ENCODE measurements at places on chromosomes 4 and X.

- DNase-seq: no peak
These were observed 22.0 kb downstream of the PPEF2 start for GRCh38 chr4:75880278-75880677.

- DNase-seq: no peak
These were observed 8.7 kb upstream of the PDHA2 start for GRCh38 chr4:95831166-95831565.

DNA sequence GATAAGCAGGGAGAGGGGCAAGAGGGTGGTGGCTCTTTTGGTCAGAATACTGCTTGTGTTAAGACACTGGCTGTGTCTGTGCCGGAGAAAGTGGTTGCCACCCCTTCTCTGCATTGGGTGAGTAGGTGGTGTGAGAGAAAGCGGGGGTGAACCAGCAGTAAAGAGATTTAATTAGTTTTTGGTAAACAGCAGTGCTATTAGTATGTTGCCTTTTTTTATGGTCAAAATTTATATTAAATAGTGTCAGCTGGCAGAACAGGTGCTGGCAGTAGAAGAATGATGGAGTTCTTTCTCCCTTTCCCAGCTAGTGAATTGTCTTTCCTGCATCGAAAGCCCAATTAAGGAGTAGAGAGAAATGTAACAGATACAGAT, 181.6 kb downstream of the LARP7 start:
- DNase-seq: no peak

DNA sequence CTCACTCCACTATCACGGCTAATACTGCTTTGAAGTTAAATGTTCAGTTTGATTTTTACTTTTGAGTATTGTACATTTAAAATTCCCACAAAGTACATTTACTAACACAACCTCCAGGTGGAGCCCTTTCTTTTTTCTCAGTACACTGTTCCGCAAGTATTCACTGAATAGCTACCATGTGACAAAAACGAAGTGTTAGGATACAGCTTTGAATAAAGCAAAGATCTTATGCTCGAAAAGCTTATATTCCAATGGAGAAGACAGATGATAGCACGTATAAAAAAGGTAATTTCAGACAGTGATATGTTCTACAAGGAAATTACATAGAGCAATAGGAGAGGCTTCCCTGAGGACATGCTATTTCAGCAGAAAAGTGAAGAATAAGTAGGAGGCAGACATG, 60.7 kb upstream of the ABCG2 start:
- DNase-seq: peak; percentile 87
